Esophagus mucosa (tissue), 1 donor: ENCODE measurements at places on chromosomes 7 and 10.

DNA sequence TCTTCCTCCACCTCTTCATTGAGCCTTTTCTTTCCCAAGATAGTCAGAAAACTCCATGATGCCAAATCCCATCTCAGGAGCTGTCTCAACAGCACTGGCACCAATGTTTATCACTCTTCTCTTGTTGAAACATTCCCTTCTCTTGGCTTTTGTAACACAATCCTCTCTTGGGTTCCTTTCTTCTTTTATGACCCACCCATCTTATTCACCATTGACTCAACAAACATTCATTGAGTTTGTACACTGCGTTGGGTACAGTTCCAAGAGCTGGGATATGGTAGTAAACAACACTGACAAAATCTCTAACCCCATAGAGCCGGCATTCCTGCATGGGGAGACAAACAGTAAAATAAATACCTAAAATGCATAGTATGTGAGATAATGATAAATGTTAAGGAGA is 577.5 kb downstream of the INHBA start:
- ATAC-seq = no peak

GRCh38 chr7:80661729-80662128 is 23.3 kb downstream of the CD36 start:
- ATAC-seq = no peak

DNA sequence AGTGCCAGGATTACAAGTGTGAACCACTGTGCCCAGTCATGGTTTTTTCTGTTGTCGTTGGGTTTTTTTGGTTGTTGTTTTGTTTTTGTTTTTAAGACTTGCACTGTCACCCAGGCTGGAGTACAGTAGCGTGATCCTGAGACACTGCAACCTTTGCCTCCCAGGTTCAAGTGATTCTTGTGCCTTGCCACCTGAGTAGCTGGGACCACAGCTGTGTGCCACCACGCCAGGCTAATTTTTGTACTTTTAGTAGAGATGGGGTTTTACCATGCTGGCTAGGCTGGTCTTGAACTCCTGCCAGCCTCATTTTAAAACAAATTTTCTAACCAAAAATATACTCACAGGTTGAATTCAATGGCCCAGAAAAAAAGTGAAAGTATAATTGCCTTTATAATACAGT is 174.1 kb downstream of the AHR start:
- no peak for ATAC-seq

DNA sequence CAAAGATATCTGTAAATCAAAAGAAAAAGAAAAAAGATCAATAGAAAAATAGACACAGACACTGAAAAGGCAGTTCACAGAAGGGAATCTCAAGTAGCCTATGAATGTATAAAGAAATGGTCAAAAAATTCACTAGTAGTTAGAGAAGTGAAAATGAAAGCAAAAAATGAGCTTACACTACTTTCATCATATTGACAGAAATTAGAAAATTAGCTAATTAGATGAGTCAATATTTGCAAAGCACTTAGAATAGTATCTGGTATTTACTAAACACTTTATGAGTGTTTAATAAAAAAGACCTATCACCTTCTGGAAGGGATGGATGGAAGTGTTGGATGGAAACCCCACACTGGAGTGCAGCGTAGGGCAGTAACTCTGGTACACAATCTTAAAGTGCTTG is 1.7 kb upstream of the CFAP58 start:
- no peak for ATAC-seq

- no peak for ATAC-seq
Measured at GRCh38 chr10:101639141-101639900, 51.2 kb downstream of the DPCD start.

DNA sequence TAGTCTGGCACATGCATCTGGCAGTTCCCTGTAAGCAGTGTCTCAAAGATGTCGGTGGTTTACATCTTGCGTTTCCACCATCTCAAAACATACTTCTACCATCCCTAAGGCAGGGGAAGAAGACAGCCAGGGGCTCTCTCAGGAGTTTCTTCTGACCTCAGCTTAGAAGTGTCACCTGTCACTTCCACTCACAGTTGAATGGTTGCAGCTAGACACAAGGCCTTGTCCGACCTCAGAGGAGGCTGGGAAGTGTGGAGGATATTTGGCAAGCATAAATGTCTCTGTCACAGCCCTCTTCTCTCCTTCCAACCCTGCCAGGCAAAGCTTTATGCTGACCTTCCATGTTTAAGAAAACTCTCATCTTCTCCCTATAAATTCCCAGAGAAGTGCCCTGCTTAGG is 193.3 kb downstream of the HERPUD2 start:
- no peak for ATAC-seq

- no peak for ATAC-seq
Measured at GRCh38 chr7:2518737-2519118, 846 bp upstream of the LFNG start.

DNA sequence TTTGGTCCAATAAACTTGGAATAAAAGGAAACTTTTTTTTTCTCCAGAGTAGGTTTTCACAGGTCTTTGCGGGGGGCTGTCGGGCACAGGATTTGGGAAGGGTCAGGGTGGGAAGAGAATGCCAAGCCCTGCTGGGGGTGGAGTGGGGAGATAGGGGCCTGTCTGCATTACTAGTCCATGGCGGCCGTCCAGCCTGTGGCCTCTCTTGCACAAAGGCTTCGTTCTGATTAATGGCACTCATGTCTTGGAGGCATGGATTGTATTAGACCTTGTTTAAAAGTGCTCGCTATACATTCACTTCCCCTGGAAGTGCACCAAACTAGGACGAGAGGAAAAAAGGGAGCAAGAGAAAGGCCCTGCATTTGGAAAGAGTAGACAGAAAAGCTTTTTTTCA is 37.2 kb downstream of the LRMDA start:
- no peak for ATAC-seq

GRCh38 chr10:19245889-19246752 is 197.5 kb downstream of the MALRD1 start:
- no peak for ATAC-seq

DNA sequence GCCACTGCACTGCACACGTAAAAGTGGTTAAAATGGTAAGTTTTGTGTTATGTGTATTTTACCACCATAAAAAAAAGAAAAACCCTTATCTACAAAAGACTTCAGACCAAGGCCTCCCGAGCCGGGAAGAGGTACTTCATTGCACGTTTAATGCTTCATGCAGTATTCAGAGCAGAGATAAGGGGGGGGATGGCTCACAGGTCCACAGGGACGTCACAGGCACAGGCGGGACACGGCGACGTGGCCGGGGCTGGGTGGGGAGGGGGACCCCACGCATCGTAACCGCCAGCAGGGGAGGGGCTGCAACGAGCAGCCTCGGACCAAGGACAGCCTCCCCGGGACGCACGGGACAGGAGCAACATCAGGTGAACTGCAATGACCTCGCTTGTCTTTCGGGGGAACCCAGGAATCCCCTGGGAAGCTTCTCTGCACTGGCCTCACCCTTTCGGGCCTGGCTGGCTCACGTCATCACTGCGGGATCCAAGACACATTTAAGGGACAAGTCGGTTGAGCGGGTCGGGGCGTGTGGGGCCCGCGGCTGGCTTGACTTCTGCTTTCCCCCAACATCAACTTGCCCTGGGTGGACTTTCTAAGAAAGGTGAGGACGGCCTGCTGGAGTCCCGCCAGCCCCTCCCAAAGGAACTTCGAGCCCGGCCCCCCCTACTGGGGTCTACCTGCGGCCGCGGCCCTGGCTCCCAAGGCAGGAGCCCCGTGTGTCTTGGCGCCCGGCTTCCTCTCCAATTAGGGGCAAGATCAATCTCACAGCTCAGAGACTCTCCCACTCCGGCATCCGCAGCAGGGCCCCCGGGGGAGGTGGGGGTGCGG is 29.6 kb upstream of the PDGFA start:
- ATAC-seq = no peak

GRCh38 chr10:517872-518475 is 171.5 kb downstream of the DIP2C start:
- ATAC-seq = no peak

GRCh38 chr7:17900464-17900863 is 39.8 kb downstream of the SNX13 start:
- ATAC-seq = no peak

DNA sequence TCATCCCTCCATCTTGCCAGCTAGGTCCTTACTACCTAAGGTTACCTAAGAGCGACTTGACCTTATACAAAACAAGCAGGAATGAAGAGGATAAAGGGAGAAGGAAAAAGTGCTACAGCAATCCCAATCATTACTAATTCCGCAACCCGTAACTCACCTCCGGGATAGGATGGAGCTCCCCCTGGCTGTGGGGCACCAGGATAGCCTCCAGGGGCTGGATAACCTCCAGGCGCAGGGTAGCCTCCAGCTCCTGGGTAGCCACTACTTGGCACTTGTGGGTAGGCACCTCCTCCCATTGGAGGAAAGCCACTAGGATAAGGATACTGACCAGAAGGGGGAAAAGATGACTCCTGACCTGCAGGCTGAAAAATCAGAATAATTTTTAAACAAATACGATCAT is 15.8 kb downstream of the ANXA7 start:
- no peak for ATAC-seq

GRCh38 chr7:137454246-137454724 is 110.8 kb upstream of the PTN start:
- no peak for ATAC-seq

- no peak for ATAC-seq
Measured at GRCh38 chr7:108529341-108529740, 3.4 kb upstream of the PNPLA8 start.

DNA sequence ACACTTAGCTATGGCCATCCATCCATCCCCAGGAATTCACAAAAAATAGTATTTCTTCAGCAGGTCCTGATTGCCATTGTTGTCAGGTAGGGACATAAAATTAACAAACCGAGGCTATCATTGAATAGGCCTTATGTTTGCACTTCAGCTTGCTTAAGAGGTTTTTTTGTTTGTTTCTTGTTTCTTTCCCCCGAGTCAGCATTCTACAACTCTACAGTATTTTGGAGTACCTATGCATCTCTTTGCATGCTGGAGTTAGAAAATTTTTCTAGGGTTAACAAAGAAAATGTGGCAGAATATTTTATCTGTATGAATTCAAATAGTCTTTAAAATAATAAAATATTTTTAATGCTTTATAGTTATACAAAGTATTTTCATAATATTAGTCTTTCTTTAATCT is 26.3 kb downstream of the CHRM2 start:
- ATAC-seq = no peak

GRCh38 chr7:159102681-159103381 is 41.8 kb downstream of the VIPR2 start:
- no peak for ATAC-seq

GRCh38 chr10:9076066-9076465 is 1021.6 kb downstream of the GATA3 start:
- ATAC-seq = no peak
